ENCODE measurements at places on chromosomes 1 and 21.

DNA sequence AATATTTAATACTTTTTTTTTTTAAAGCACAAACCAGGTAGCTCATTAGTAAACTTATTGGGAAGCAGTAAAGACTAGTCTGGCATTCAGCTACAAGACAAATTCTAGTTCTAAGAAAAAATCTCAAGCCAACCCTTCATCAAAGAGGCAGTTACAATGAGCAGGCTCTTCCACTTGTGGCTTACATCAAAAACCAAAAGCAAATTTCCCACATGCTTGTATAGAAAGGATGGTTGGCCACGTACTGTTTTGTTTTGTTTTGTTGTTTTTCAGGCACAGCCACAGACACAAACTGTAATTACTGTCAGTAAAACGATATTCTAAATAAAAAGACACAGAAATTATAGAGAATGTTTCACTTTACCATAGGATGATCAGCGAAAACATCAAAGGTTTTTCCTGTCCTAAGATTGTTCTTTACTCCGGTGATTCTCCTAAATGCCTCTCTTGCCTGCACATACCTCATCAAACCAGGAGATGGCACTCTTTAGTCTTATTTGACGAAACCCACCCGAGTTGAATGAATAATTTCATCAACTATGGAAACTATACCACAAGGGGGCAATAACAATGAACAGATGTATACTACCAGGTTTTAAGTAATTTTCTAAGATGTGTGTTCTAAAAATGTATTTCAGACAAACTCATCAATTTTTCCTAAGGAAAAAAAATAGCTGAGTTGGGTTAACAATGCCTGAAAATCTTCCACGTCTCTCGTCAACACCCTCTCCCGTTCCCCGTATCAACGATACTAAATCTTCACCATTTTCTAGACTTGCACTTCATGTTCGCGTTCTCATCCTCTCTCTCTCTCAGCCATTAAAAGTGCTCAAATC lies 26.9 kb downstream of the RPL5 start:
- DNase-seq = peak; percentile 61

DNA sequence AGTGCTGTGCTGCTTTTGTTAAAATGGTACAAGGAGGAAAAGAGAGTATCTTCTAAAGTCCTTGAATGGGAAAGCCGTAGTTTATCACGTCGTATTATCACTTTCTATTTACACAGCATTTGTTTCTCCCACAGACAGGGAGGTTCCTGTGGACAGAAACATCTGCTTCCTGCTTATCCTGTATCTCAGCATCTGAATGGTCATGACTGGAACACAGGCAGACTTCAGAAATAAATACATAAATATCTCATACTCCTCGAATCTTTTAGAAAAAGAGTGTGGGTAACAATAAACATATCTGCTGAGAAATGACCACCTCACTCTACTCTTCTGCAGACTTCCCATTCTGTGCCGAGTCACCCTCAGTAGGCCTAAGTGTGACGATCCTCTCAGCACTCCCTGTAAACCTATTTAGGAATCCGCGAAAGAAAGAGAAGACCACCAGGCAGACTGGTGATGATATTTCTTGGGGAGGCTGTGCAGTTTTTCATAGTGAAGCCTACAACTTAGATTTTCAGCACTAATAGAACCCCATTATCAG lies 393.5 kb downstream of the SMYD3 start:
- no peak for DNase-seq

GRCh38 chr1:45348020-45348419 lies 7.8 kb upstream of the MUTYH start:
- DNase-seq = no peak

DNA sequence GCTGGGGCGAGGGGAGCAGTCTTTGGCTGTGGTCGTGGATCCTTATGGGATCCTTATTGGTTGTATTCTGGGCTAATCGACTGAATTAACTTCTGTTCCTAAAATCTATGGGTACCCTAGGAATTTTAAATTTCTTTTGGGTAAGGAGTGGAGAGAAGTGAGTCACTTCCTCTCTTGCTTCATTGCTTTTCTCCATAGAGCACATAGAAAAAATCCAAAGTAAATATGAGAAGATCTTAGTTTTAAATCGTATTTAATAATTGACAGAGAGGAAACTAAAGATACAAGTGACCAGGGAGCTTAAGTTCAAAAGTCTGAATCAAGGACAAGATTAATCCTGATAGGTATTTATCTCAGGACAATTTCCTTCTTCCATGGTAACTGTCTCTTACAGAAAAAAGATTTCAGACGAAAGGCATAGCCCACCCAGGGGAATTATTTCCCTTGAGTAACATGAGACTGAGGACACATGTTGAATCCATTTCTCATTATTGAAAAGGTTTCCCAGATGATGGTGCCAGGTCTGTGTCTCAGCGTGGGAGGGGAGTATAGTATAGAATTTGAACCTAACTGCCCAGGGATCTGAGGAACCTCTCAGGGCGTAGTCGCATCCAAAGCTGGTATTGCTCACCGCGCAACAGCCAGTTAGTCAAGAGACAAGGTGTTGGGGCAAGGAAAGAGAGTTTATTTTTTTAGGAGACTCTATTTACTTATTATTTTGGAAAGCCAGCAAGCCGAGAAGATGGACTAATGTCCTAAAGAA lies 28.7 kb upstream of the FASLG start:
- no peak for DNase-seq

- no peak for DNase-seq
Observed at GRCh38 chr21:29034678-29035077, 10.2 kb downstream of the USP16 start.

GRCh38 chr1:199010492-199010891 lies 371.7 kb downstream of the PTPRC start:
- DNase-seq = no peak

DNA sequence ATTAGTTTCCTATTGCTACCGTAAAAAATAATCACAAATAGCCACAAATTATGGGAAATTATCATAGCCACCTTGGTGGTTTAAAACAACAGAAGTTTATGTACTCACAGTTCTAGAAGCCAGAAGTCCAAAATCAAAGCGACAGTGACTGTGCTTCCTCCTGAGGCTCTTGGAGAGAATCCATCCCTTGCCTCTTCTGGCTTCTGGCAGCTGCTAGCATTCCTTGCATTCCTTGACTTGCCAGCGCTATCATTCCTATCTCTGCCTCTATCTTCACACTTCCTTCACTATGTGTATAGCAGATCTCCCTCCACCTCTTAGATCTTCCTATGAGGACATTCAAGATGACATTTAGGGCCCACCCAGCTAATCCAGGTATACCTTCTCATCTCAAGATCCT lies 180.1 kb upstream of the USP25 start:
- no peak for DNase-seq

DNA sequence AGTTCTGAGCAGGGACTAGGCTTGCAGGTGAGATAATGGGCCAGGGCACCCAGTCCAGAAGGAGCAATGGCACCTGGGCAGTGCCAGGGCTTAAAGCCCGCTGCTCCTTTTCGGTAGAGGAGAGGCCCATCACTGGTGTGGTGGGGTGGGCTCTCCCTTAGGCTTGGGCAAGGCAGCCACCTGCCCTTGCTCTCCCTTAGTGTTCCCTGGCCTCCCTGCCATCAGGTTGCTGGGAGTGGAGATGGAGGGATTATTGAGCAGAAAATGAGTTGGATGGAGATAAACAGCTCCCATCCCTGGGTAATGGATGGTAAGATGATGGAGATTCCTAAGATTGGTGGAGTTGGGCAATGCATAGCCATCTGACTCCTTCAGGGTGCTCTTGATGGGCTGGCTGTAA lies 7.9 kb downstream of the MYOG start:
- no peak for DNase-seq
